Head of caudate nucleus (tissue), 42 donors: ENCODE measurements at places on chromosomes 2 and 18.

GRCh38 chr2:12083713-12084419, 337.4 kb downstream of the LPIN1 start:
- no peak for DNase-seq

- no peak for DNase-seq
Measured at GRCh38 chr18:58470292-58470691, 158.6 kb downstream of the ALPK2 start.

DNA sequence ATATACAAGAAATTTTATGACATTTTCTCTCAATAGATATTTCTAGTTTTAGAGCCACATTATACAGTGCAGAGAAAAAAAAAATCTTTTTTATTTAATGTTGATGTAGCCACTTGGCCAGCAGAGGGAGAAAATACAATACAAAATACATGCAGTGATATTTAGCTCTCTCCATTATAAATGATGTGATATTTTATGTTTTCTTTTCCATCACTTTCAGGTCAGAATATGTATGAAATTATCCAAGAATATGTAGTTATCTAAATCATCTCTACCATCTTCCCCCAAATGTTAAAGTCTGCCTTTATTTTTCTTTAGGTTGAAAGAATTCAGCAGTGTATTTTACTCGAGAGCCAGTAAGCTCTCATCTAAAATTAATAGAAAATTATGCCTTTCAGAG, 533.6 kb upstream of the FSHR start:
- no peak for DNase-seq

DNA sequence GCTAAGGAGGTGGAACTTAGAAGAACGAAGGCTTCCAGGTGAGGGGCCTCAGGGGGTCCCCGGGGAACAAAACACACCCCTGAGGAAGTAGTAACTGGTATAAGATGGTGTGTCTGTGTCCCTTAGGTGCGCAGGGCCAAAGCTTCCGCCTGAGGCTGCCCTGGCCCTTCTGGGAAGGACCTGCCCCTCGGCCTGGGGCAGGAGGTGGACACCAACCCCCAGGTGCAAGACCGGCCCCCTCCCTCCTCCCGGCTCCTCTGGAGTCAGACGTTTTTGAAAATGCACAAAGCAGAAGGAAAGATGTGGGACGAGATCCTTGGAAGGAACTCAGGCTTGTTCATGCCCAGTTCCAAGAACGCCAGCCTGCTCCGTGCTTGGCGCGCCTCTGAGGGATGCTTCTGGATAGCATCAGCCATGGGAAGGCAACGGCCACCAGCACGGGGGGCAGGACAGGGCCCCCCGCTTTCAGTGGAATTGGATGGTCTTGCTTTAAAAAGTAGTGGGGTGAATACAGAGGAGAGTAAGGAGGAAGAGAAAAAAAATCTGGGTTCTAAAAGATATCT, 37.5 kb downstream of the MYT1L start:
- no peak for DNase-seq

- DNase-seq: no peak
Measured at GRCh38 chr2:64205415-64205814, 61.2 kb upstream of the PELI1 start.

- no peak for DNase-seq
Measured at GRCh38 chr2:156156580-156156979, 175.9 kb downstream of the NR4A2 start.

- DNase-seq: no peak
Measured at GRCh38 chr18:44779753-44780292, 99.1 kb downstream of the SETBP1 start.

DNA sequence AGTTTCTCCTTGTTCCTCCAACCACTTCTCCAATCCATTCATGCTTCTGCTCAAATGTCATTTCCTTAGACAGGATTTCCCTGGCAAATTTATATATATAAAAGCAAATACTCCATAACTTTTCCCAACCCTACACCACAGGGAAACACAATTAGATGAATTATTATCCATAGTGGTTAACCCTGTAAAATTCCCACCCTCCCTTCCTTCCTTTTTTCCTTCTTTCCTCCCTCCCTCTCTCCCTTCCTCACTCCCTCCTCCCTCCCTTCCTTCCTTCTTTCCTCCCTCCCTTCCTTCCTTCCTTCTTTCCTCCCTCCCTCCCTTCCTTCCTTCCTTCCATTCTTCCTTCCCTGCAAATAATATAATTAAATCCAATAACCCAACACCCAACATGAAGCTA, 617.7 kb downstream of the IRS1 start:
- DNase-seq: no peak
